ENCODE measurements at places on chromosomes 13 and 19. TPM values are rescaled to one million over a fixed set of nuclear protein-coding genes. Genes with fewer than 3 reads are reported as not detected.

DNA sequence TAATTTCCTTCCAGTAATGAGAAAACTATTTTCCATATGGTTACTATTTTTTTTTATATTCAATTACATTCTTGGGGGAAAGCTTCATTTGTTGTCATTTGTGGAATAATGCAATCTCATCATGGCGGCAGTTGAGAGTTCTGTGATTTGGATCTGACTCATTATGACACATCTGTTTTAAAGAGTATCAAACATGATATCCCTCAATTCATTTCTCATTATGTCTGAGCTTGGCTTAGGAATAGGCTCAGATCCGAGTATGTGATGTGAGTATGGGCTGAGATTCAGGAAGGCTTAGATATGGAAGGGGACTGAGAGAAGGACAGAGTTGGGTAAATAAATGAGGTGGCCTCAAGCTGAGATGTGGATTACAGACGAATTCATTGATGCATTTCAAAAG lies 64.4 kb downstream of the POSTN start:
- DNase-seq: peak; percentile 80

DNA sequence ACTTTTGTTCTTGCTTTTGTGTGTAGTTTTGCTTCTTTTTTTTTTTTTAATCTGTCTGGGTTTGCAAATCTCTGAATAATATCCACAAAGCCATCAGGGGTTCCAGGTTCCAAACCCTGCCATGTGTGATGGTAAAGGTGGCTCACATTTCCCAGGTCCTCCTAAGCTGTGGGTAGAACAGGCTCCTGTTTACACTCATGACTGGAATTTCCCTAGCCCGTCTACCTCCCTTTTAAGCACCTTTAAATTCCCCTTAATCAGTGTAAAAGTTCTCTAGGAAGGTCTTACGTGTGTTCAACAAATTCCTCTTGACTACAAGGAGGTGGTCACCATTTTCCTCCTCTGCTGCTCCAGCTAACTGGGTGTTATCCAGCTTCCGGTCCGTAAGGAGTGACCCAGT lies 62.8 kb downstream of the EFNB2 start:
- no peak for DNase-seq

- DNase-seq: peak; percentile 5
Observed at GRCh38 chr13:37014609-37015008, 14.0 kb downstream of the EXOSC8 start.

- no peak for DNase-seq
Observed at GRCh38 chr19:19110410-19111135, 27.7 kb downstream of the TMEM161A start.

Gene TNFSF13B
- total RNA-seq: 1.1 TPM

Gene MCEMP1
- not detected for total RNA-seq

Gene PTGER1
- total RNA-seq: 0.12 TPM

DNA sequence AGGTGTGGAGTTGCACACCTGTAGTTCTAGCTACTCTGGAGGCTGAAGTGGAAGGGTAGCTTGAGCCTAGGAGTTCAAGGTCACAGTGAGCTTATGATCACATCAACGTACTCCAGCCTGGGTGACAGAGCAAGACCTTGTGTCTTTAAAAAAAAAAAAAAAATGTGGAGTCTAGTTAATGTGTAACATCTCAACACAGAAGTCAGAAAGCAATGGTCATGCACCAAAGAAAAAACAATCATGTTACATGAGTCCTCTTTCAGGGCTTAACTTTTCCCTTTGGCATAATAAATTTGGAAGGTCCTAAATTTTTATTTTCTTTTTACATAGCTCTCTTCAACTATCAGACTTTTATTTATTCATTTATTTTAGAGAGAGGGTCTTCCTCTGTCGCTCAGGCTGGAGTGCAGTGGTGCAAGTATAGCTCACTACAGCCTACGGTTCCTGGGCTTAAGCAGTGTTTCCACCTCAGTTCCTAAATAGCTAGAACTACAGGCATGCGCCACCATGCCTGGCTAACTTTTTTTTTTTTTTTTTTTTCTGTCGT lies 22.3 kb downstream of the SETDB2 start:
- DNase-seq: no peak

Gene SIN3B
- total RNA-seq: 10.1 TPM
